ENCODE measurements at places on chromosomes 16 and 17. TPM values are rescaled to one million over a fixed set of nuclear protein-coding genes. Genes with fewer than 3 reads are reported as not detected.

Gene CYLD
- total RNA-seq, result 30.6 TPM

Gene BAIAP3
- 0.27 TPM for total RNA-seq

Gene MT1A
- total RNA-seq, result not detected

Gene CLEC3A
- not detected for total RNA-seq

Measured in foreskin keratinocyte (primary cell).